CD4-positive, alpha-beta T cell treated with Interleukin-21 for 1 hour (primary cell): ENCODE measurements at places on chromosomes 7 and 10.

- DNase-seq = no peak
Observed at GRCh38 chr10:72564596-72564995, 61.3 kb downstream of the MICU1 start.

DNA sequence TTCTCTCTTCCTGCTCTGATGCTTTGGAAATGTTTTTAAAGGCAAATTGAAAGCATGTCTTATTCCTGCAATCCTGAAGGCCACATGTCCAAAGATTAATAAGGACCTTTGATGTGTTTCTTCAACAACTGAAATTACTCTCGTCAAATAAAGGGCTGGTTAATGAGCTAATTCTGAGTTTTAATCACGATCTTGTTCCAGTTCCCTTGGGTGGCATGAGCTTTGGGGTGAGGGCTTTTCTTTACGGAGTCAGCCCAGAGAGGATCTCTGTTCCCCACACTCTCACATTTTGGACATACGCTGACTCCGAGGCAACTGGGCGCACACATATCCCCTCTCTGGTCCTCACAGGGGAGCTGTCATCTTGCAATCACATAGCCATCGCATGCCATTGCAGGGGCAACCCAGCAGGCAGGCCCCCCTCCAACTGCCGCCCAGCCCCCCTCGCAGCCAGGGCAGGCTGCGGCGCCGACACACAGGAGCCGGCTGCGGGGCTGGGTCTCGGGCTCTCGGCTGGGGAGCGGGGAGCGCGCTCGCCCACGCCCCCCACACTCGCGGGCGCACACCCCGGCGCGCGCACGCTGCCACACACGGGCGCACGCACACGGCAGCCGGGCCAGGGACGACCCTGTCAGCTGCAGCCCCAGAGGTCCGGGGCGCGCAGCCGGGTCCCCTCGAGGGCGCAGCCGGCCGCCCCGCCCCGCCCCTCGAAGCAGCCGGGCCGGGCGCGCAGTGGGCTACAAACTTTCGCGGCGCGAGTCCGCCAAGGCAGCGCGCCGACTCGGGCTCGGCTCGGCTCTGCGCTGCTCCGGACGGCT is at the start of gene GDF10:
GDF10 (plus strand) TSS at position 587 of the 818 bp plus-strand sequence. CDS start 455 bp downstream, outside the sequence.
- DNase-seq = no peak

DNA sequence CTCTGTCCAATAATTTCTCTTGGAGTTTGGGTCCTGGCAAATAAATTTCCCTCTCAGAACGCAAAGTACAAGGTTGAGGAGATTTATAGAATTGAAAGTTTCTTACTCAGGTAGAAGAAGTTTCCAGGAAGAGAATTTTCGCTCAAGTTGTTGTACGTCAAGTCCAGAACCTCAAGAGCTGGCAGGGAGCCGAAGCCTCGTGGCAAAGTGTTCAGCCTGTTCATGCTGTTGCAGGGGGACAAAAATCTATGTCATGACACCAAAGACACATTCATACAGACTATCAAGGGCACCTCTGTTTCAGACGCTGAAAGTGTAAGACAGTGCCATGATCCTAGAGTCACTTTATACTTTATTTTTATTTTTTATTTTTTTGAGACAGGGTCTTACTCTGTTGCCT is 62.5 kb downstream of the RSU1 start:
- no peak for DNase-seq

- no peak for DNase-seq
Observed at GRCh38 chr10:128710098-128710797, 584.0 kb upstream of the MKI67 start.

GRCh38 chr7:156638443-156639077 is 2.0 kb upstream of the RNF32 start:
- DNase-seq = no peak
